ENCODE measurements at places on chromosomes 11 and 22. TPM values are rescaled to one million over a fixed set of nuclear protein-coding genes. Genes with fewer than 3 reads are reported as not detected.
A peak's percentile ranks its signal among the peaks of the same experiment; 100 is the strongest.

DNA sequence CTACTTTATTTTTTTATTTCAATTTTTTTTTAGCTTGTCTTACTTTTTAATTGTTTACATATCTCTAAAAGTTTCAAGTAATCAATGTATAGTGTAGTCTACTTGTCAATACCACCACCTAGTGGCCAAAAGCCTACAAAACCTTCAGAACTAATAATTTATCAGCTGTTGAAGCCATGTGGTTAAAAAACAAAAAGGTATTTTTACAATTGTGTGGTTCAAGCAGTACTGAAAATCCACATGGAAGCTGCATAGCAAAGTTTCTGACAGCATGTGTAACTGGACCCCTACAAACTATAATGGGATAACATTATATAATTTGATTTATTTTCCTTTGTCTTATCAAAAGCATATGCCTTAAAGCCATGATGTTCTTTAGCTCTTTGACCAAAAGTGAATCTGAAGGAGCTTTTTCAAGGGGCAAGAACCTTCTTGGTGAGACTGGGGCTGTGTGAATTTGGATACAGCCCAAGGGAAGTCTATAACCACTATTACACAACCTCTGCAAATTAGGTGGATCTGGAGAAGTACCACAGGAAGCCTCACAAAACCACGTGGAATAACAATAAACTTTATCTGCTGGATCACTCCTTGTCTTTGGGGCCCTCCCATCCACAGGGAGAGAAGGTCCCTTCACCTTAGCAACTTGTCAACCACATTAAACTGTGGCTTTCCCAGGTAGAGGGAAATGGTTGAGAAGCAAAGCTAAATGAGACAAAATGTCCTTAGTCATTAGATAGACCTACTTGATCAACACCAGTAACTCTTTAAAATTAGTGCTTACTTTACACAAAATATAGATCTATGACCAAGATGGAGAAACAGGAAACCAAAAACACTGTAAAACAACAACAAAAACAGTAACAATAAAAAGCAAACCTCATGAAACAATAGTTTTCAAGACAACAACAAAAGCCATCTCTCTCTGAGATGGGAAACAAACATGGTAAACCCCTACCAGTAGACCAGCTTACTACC is 9.9 kb downstream of the NARS2 start:
- DNase-seq = peak; percentile 80

DNA sequence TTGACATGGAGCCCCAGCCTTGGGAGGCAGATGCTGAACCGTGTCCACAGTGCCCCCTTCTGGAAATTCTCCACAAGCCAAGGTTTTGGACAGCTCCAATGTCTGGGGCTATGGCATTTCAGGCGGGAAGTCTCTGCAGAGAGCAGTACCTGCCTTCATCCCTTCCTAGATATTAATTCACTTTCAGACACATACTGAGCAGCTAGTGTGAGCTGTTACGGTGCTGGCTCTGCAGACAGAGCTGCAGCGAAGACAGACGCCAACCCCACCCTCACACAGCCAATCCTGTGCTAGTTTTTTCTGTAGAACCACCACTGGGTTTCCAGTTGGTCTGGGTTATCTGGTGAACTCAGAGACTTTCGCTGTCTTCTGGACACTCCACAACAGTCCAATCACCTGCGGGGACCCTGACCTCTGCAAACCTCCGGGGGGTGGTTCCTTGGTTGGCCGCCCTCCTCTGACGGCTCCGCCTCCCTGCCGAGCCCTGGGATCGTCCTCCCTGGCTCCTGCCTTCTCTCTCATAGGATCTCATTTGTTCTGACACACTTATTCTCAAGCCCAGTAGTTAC is 9.1 kb downstream of the LMF2 start:
- peak; percentile 80 for DNase-seq

DNA sequence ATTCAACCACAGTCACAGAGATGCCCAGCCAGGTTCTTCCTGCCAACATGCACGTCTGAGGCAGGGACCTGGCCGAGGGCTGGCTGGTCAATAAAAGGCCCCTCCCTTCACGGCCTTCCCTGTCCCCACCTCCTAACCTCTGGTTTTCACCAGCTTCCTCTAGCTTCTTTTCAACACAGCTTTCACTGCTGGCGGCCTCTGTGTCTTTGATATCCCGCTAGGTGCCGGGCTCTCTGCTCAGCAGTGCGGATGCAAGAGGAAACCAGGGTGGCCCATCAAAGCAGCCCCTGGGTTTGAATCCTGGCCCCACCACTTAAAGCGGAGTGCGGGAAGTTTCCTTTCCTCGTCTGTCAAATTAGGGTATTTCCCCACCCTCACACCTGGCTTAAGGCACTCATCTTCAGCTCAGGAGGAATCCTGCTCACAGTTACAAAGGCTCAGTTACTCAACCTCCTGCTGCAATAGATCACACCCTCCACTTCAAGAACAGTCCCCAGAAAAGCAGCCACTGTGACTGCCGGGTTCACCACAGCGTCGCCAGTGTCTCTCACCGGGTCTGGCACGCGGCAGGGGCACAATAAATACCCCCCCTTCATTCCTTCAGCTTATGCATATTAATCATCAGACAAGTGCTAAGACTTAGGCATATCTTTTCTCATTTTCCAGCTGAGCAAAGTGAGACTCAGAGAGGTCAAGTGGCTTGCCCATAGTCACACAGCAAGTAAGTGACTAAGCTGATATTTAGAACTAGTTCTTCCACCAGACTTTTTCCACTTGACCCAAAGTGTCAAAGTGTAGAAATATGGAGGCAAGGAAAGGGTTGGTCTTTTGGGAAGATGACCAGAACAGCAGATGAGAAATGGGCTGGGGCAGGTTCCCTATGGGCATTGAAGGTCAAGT is 45.7 kb downstream of the TXN2 start:
- peak; percentile 89 for DNase-seq

GRCh38 chr11:98307827-98308491 is 712.8 kb upstream of the CNTN5 start:
- no peak for DNase-seq

- DNase-seq = peak; percentile 81
These were observed 19.8 kb downstream of the ARL14EP start for GRCh38 chr11:30342736-30343166.

GRCh38 chr11:69908511-69909220 is 89.5 kb upstream of the FGF3 start:
- no peak for DNase-seq

The TMEM191B gene
- 6.1 TPM for polyA plus RNA-seq

DNA sequence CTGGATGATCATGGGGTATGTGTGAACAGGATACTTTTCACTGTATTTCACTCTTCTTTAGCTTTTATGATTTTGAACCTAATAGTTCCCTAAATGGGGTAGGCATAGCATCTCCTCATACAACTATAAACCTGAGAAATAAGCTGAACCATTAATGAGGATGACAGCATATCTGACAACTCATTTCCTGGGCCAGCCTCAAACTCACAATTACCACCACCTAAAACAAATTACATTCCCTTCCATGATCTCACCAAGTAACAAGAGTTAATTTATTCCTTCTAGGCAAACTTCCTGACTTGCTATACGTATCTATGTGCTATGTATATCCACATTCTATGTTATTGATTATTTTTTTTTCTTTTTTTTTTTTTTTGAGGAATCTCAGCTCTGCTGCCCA is 23.0 kb downstream of the SIK3 start:
- no peak for DNase-seq

GRCh38 chr22:20970939-20971657 is 4.0 kb downstream of the AIFM3 start:
- DNase-seq = no peak

DNA sequence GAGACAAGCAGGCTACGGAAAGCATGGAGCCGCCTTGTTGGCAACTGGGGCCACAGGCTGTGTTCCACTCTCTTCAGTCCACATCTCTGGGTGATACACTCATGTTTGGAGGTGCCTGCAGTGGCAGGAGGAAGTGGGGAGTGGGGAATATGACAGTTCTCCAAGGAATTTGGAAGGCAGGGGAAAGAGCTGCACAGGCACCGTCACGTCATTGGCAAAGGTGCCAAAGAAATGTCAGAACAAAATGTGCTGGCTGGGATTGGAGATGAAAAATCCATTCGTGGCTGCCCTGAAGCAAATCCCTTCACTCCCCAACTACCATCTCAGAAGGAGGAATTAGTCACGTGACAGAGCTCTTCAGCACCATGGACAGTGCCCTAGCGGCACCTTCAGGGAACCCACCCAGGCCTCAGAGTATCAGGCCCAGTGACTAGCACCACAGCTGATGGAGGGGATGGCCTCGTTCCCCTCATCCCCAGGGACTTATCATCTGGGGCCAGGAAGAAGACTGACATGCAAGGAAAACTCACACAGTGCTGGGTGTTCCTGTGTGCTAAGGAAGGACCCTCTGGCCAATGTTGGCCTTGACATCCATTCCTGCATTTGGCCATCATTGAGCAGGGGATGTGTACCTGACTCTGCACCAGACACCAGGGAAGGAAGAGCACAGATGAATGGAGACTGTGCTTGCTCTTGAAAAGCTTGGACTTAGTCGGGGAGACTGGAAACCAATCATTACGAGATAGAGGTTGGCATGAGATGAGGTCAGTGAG is 48.5 kb upstream of the PRDM11 start:
- DNase-seq = peak; percentile 58

- no peak for DNase-seq
These were observed 137.8 kb upstream of the UBASH3B start for GRCh38 chr11:122517403-122518379.

The MPPED2 gene
- polyA plus RNA-seq = 0.91 TPM

DNA sequence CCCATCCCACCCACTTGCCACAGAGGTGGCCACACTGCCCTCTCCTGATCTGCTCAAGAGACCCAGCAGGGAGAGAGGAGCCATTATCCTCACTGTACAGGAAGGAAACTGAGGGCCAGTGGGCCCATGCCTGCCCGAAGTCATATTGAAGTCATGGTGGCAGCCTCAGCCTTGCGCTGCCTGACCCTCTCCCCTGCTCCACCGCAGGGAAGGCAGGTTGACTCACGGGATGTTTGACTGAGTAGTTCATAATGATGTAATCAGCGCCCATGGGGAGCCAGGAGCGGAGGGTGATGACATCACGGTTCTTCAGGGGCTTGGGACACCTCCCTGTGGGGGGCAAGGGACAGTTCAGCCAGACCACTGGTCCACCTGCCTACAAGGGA is 6.1 kb upstream of the ARAP1 start:
- DNase-seq = no peak

- no peak for DNase-seq
These were observed 6.7 kb downstream of the CAPN5 start for GRCh38 chr11:77073328-77074001.

The OLFML1 gene
- not detected for polyA plus RNA-seq

The MAPK11 gene
- 9.9 TPM for polyA plus RNA-seq

The C11orf97 gene
- not detected for polyA plus RNA-seq

GRCh38 chr11:117419482-117420142 is 92.0 kb downstream of the CEP164 start:
- DNase-seq = no peak
